ENCODE measurements at places on chromosomes 7 and 10.

- no peak for DNase-seq
Measured at GRCh38 chr10:91076991-91077548, 143.4 kb upstream of the PCGF5 start.

DNA sequence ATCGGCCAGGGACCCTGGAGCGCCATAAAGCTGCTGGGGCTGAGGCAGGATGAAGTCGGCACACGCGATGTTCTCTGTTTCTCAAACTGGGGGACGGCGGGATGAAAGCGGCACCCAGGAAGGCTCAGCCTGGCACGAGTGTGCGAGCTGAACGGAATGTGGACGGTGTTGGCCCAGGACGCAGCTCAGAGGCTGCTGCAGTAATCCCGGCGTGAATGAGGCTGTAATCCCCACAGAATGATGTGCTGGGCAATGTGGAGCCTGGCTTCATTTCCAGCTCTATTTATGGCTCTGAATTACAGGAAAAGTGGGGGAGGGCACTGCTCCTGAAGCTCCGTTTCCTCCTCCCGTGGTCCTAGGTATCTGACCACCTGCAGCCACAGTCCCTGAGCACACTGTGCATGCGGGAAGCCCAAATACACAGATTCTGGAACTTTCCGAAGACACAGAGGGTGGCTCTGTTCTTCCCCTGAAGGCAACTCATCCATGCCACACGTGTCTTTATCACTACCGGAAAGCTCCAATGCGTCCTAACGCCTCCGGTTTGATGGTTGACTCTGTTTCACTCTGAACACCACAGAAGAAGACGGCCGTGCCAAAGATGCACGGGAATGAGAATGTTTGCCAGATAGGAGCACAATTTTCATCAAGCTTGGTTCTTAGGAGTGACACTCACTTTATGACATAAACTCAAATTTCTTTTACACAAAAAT, 37.6 kb downstream of the KLF6 start:
- no peak for DNase-seq

DNA sequence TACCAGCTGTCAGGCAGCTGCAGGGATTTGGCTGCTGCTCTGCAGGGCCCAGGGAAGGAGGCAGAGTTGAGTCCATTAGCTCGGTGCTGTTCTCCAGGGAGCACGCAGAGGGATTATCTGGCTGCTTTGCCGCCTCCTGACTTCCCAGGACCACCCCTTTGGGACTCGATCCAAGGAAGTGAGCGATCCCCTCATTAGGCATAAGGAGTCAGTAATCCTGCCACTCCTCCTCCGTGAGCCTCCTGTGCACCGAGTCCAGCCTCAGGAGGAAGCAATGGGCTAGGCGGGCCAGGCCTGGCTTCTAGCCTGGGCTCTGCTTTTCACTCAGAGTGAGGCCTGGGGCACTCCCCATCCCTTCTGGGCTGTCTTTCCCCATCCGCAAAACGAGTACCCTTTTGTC, 417.9 kb downstream of the RPS24 start:
- peak; percentile 24 for DNase-seq

GRCh38 chr10:72297281-72297804, 23.6 kb downstream of the DDIT4 start:
- DNase-seq, result peak; percentile 98

- DNase-seq, result peak; percentile 41
Measured at GRCh38 chr10:127899766-127900387, 7.0 kb upstream of the PTPRE start.

DNA sequence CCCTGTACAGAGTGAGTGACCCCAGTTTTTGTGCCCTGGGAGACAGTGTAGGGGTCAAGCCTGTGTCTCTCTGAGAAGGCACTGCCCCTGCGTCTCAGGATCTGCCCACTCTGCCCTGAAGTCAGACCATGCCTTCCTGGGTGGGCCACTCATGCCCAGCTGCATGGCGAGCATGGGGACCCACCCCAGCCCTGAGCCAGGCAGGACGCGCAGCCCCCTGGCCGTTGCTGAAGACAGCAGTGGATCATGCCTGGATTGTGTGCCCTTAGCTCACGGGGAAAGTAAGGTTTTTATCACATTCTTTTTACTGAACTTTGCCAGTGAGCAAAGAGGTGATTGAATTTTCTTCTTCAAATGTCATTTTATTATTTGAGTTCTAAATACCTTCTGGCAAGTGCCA, 66.2 kb downstream of the WDR37 start:
- no peak for DNase-seq

DNA sequence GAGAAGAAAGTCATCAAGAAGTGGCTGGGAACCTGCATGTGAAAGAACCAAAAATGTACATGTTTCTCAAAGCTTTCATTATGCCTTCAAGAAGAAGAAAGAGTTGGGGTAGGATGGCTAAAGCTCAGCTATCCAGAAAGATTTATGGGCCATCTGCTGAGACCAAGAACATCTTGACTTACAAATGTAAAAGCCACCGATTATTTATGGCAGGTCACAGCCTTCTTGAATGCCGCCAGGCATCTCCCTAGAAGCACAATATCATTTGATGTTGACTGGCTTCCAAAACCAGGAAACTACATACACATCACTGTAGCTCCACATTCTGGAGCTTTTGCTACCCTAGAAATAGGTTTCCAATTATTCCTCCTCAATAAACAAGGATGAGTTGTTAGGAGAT, 254.2 kb upstream of the AOAH start:
- no peak for DNase-seq

DNA sequence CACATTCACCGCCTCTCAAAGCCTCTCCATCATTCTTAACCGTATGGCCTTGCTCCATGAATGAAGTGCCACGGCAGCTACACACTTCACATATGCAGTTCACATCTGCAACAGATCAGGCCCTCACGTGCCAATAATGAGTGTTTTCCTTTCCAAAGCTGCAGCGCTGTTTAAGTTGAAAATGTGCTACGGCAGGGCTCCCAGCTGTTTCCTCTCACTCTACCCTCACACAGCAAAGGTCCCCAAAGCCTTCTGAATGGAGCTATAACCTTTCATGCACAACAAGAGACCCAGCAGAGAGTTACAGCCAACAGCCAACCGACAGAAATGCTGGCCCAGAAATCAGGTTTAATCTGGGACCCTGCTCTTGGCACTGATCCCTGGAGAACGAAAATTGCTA, 236.1 kb downstream of the ELMO1 start:
- DNase-seq, result no peak

- no peak for DNase-seq
Measured at GRCh38 chr7:2038931-2039728, 193.6 kb downstream of the MAD1L1 start.

- DNase-seq, result peak; percentile 63
Measured at GRCh38 chr7:15555381-15555859, 6.4 kb downstream of the AGMO start.

All from fibroblast of mammary gland (primary cell).